ENCODE measurements at places on chromosomes 4 and X.

DNA sequence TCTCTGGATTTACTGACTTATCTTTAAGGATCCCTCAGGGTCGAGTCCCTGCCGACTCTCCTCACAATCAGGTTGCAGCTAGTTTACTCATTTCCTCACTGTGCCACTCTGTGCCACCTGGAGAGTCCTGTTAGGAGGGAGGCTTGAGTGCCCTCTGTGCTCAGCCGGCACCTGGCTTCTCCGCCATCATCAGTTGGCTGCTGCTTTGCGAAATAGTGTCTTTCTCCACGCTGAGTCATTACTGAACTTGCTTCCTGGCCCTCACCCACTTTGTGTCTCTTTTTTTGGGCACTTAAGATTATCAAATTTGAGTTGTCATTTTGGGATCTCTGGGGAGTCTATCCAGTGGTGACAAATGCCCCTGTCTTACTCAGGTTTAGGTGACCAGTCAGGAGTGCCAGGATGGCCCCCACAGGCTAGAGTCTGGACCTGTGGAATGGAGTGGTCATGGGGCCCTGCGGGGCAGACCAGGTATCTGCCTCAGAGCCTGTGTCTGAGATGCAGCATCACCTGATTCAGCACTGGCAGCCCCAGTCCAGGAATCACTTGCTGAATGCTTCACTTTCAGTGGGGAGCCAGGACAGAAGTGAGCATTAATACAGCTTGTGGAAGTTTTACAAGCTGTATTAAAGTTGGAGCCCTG, 37.7 kb downstream of the JADE1 start:
- H3K4me3 ChIP-seq = no peak overlapping the region
- no peak for DNase-seq
- H3K27me3 ChIP-seq = no peaks in the 10 kb centered on the region
- H3K27ac ChIP-seq = no peak overlapping the region

- no peaks in the 10 kb centered on the region for H3K36me3 ChIP-seq
- DNase-seq = no peak
- no peaks in the 10 kb centered on the region for H3K27me3 ChIP-seq
Observed at GRCh38 chr4:107255114-107255513, 219.0 kb upstream of the DKK2 start.

GRCh38 chr4:25861951-25862410, 807 bp downstream of the SEL1L3 start:
- peaks cover 53% of the 10 kb centered on the region for H3K27me3 ChIP-seq
- peaks cover 22% of the 10 kb centered on the region for H3K4me1 ChIP-seq
- peak overlapping the region; percentile 90 for H3K27ac ChIP-seq
- DNase-seq = no peak

DNA sequence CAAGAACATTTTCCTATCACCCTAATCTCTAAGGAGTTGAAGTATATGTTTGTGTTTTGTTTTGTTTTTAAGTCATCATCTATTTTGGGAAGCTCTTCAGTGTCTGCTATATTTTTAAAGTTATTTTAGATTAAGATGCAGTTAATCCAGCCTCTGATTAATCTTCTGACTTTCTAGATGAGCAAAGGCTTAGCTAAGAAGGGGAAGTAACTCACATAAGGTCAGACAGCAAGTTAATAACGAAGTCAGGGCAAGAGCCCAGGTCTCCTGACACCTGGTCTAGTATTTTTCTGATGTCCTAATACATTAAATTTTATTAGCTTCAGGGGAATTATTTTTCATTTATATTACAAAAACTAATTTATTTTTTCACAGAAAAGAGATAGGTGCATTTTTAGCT, 168.5 kb downstream of the SOWAHB start:
- DNase-seq = no peak
- H3K36me3 ChIP-seq = peaks cover 24% of the 10 kb centered on the region
- peaks cover 40% of the 10 kb centered on the region for H3K4me1 ChIP-seq

DNA sequence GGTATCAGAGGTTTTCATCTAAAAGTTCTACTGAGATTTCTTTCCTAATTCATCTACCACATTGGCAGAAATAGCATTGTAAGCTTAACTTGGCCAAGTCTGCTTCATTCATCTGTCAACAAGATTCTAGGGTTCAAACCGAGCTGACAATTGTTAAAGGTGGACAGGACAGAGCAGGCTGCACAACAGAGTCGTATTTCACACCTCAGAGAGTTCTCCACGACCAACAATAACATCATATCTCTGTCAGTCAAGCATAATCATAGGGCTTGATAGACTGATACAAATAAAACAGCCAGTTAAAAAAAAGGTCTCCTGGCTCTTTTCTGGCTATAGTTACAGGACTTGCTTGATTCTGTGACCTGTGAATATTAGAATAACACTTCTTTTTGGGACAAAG, 259.2 kb downstream of the COL25A1 start:
- peaks cover 10% of the 10 kb centered on the region for H3K27me3 ChIP-seq
- no peak overlapping the region for H3K4me3 ChIP-seq
- peaks cover 10% of the 10 kb centered on the region for H3K4me1 ChIP-seq

DNA sequence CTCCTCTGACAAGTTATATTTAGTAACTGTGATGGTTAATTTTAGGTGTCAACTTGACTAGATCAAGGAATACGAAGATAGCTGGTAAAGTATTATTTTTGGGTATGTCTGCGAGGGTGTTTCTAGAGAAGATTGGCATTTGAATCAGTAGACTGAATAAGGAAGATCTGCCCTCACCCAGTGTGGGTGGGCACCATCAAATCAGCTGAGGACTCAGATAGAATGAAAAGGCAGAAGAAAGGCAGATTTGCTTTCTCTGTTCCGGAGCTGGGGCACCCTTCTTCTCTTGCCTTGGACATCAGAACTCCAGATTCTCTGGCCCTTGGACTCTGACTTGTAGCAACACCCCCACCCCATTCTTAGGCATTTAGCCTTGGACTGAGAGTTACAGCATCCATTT, 981.6 kb downstream of the CCSER1 start:
- no peak overlapping the region for H3K4me3 ChIP-seq
- no peak for DNase-seq
- H3K4me1 ChIP-seq = no peaks in the 10 kb centered on the region
- no peaks in the 10 kb centered on the region for H3K27me3 ChIP-seq
- no peak overlapping the region for H3K27ac ChIP-seq

GRCh38 chrX:78357342-78358055, 30.1 kb upstream of the CYSLTR1 start:
- no peaks in the 10 kb centered on the region for H3K4me1 ChIP-seq
- no peak for DNase-seq
- H3K36me3 ChIP-seq = no peaks in the 10 kb centered on the region
- H3K27ac ChIP-seq = peak overlapping the region; percentile 29
- H3K4me3 ChIP-seq = no peak overlapping the region

DNA sequence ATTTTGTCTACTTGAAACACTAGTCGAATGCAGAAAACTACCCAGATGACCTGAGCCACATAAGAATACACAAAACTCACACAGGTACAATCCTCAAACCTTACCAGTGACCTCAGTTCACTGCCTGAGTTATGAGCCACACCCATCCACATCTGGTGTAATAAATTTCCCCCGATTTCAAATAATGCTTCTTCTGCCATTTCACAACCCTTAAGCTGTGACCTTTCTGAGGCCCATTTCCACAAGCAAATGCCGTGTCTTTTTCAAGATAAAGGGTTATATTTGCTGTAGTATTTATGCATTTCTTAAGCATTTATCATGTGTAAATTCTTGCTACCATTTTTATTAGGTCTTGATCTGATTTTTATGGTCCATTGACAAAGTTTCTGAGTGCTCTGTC, 1.8 kb upstream of the ARHGEF38 start:
- peaks cover 49% of the 10 kb centered on the region for H3K4me1 ChIP-seq
- H3K4me3 ChIP-seq = no peak overlapping the region
- H3K27ac ChIP-seq = no peak overlapping the region
- no peaks in the 10 kb centered on the region for H3K27me3 ChIP-seq
- no peak for DNase-seq

- DNase-seq = no peak
- peaks cover 5% of the 10 kb centered on the region for H3K36me3 ChIP-seq
- H3K27me3 ChIP-seq = no peaks in the 10 kb centered on the region
- H3K27ac ChIP-seq = no peak overlapping the region
- peaks cover 20% of the 10 kb centered on the region for H3K4me1 ChIP-seq
Observed at GRCh38 chr4:78205591-78205990, 148.5 kb downstream of the FRAS1 start.

DNA sequence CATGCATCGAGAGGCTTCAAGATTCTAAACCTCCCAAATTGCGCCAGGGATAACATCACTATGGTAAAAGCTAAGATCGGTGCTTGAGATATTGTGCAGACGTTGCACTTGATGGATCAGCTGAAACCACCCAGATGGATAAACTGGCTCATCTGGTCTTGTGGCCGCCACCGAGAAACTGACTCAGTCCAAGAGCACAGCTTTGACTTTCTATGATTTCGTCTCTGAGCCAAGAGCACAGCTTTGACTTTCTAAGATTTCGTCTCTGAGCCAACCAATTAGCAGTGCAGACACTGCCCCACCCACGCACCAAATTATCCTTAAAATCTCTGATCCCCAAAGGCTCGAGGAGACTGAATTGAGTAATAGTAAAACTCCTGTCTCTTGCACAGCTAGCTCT, 687.2 kb downstream of the FAM133A start:
- no peaks in the 10 kb centered on the region for H3K4me1 ChIP-seq
- H3K36me3 ChIP-seq = no peaks in the 10 kb centered on the region
- peak overlapping the region; percentile 82 for H3K27ac ChIP-seq
- no peak for DNase-seq

GRCh38 chr4:156762851-156763250, 208.7 kb downstream of the PDGFC start:
- H3K36me3 ChIP-seq = peaks cover 35% of the 10 kb centered on the region
- DNase-seq = no peak
- peaks cover 9% of the 10 kb centered on the region for H3K4me1 ChIP-seq
- no peak overlapping the region for H3K27ac ChIP-seq
- no peak overlapping the region for H3K4me3 ChIP-seq

GRCh38 chrX:45774961-45775360, 574.3 kb upstream of the DIPK2B start:
- DNase-seq = no peak
- no peaks in the 10 kb centered on the region for H3K27me3 ChIP-seq
- peaks cover 30% of the 10 kb centered on the region for H3K4me1 ChIP-seq
- H3K36me3 ChIP-seq = peaks cover 8% of the 10 kb centered on the region

DNA sequence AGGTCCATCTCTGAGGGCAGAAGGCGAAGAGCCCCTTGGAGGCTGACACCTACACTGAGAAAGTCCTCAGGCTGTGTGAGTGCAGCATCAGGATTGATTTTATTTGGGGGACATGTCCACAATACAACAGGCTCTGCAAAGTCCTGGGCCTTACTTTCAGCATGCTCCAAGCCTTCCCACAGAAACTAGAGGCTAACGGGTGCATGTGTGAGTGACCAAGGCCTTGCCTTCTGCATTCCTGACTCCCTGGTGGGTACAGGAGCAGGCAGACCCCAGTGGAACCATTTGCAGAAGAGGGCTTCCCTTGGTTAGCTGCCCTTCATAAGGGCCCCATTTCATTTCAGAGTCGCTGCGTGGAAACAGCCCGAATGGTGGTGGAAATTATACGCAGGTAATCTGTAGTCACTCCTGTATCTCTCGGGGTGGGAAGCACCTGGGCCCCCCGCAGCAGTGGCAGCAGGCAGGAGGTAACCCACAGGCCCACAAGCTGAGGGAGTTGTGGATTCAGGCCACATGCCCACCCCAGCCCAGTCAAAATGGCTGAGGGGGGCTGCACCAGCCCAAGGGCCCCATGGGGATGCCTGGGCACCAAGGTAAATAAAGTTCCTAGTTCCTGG, 37.7 kb downstream of the NSG1 start:
- H3K27ac ChIP-seq = no peak overlapping the region
- peak; percentile 48 for DNase-seq
- peaks cover 18% of the 10 kb centered on the region for H3K4me1 ChIP-seq
- H3K4me3 ChIP-seq = no peak overlapping the region

- peak overlapping the region; percentile 4 for H3K4me3 ChIP-seq
- H3K27me3 ChIP-seq = no peaks in the 10 kb centered on the region
- H3K4me1 ChIP-seq = peaks cover 4% of the 10 kb centered on the region
- no peaks in the 10 kb centered on the region for H3K36me3 ChIP-seq
- peak overlapping the region; percentile 84 for H3K27ac ChIP-seq
Observed at GRCh38 chrX:21616386-21616785, 41.7 kb downstream of the KLHL34 start.

- no peak for DNase-seq
- peak overlapping the region; percentile 19 for H3K4me3 ChIP-seq
- peaks cover 3% of the 10 kb centered on the region for H3K4me1 ChIP-seq
- H3K27ac ChIP-seq = peak overlapping the region; percentile 84
- H3K36me3 ChIP-seq = no peaks in the 10 kb centered on the region
- no peaks in the 10 kb centered on the region for H3K27me3 ChIP-seq
Observed at GRCh38 chr4:126213996-126214395, 899.2 kb downstream of the FAT4 start.

GRCh38 chr4:47017081-47017480, 14.3 kb upstream of the GABRB1 start:
- H3K27ac ChIP-seq = no peak overlapping the region
- H3K36me3 ChIP-seq = no peaks in the 10 kb centered on the region
- DNase-seq = no peak
- H3K27me3 ChIP-seq = peaks cover 10% of the 10 kb centered on the region
- no peaks in the 10 kb centered on the region for H3K4me1 ChIP-seq

DNA sequence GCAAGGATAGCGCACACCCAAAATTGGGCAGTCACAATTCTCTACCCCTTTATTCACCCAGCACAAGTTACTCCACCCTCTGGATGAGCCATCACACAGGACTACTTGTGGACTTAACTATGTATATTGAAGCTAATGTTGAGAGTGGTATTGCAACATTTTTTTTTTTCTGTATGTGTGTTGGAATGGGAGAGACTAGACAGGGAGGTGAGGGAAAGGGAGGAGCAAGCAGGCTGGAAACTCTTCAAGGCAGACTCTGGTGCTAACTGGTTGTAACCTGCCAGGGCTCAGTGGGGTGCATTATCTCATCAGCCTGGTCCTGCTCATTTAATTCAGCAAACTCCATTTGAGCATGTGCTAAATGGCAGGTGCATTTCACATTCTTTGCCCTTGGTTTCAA, 18.4 kb upstream of the CWH43 start:
- no peaks in the 10 kb centered on the region for H3K4me1 ChIP-seq
- no peak overlapping the region for H3K4me3 ChIP-seq
- DNase-seq = no peak
- H3K27me3 ChIP-seq = no peaks in the 10 kb centered on the region

DNA sequence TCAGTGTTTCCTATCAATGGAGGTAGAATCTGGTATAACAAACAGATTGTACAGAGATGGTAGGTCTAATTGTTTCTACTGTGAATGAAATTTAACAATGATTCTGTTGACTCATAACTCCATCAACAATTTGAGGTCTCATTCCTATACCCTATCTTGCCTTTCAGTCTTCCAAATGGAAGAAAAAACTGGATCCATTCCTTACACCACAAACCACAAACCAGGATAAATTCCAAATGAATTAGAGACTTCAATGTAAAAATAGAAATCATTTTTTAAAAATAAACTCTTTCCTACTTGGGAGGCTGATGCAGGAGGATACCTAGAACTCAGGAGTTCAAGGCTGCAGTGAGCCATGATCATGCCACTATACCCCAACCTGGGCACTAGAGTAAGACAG, 114.4 kb upstream of the WDR44 start:
- no peaks in the 10 kb centered on the region for H3K36me3 ChIP-seq
- no peak for DNase-seq
- H3K27ac ChIP-seq = no peak overlapping the region
- no peak overlapping the region for H3K4me3 ChIP-seq
- no peaks in the 10 kb centered on the region for H3K27me3 ChIP-seq
- no peaks in the 10 kb centered on the region for H3K4me1 ChIP-seq
